ENCODE measurements at places on chromosomes 1 and 21.

GRCh38 chr1:59015708-59016107 is 231.9 kb upstream of the JUN start:
- no peak for DNase-seq

DNA sequence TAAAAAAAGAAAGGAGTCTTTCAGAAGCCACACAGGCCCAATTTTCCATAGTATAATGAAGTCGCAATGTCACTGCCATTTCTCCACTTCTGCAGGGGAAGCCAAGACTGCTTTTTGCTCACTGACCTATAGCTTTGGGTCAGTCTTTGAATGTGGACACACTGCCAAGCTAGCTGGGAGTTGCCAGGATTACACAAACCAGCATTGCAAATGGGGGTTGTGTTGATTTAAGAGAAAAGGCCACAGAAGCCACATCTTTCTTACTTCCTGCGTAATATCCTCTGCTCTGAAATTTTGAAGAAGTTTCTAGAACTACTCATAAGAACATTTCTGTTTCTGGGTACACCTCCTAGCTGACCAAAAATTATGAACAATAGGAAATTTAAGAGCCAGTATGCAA is 45.8 kb upstream of the SAMSN1 start:
- DNase-seq: no peak

DNA sequence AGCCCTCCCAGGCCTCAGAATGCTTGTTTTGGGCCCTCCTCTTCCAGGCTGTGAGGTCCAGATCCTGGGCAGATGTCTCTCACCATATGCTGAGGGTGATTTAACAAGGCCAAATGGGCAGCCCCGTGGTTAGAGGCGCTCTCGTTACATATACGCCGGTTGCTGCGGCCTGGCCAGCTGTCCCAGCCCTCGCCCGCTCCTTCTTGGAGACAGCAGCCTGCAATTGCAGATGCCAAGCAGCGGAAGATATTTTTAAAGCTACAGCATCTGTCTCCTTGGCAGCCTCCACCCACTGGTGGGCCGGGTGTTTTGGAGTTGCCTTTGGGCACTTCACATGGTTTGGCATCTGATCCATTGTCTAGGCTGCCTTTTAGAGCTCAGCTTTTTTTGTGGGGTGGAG is 178.8 kb upstream of the NFIA start:
- DNase-seq: no peak

DNA sequence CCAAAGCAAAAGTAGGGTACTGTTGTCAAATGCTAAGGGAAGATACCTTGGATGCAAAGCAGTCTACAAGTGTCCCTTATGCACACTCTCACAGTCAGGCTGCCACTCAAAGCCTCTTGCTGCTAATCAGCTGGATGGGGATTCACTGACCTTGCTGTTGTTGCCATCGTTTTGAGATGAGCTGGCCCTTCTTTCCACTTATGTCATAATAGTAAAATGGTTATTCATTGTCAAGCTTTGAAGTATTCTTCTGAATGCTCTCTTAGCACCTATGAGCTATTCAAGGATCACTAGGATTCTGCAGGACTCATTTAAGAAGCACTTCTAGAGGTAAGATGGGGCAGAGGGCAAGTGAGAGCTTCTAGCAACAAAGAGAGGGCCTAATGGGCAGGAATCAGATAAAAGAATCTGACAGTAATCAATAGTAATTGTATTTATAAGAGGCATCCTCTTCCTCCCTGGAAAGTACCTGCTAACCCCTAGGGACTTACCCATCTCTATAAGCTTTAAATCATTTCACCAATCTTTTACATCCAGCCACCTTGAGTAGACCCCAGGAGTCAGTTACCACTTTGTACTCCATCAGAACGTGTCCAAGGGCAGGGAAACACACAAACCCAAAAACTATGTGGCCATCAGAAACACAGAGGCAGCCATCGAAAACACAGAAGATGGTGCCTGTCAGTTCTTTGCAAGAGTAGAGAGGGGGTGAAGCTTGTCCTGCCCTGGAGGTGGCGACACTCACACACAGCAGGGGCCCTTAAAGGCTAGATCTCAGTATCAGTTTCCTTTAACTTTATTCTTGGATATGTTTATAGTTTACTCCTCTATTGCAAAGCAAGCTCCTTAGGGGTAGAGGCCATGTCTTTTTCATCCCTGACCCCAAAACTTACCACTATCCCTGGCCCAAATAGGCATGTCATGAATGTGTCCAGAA is 103.7 kb upstream of the NFIA start:
- no peak for DNase-seq

GRCh38 chr1:207839083-207839413 is 71.9 kb downstream of the CD34 start:
- DNase-seq: no peak

DNA sequence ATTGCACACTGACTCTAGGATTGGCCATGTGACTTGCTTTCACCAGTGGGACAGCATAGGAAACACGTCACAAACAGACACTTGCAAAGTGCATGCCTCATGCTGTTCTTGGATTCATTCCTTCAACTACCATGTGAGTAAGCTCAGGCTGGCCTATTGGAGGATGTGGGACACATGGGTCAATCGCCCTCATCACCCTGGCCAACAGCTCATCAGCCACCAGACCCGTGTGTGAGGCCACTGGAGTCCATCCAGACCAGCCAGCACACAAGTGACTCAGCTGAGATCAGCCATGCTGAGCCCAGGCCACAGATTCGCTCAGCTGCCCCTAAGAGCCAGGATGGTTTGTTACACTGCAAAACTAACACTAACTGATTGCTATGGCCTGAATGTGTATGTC is 216.1 kb upstream of the GRIK3 start:
- DNase-seq: no peak

DNA sequence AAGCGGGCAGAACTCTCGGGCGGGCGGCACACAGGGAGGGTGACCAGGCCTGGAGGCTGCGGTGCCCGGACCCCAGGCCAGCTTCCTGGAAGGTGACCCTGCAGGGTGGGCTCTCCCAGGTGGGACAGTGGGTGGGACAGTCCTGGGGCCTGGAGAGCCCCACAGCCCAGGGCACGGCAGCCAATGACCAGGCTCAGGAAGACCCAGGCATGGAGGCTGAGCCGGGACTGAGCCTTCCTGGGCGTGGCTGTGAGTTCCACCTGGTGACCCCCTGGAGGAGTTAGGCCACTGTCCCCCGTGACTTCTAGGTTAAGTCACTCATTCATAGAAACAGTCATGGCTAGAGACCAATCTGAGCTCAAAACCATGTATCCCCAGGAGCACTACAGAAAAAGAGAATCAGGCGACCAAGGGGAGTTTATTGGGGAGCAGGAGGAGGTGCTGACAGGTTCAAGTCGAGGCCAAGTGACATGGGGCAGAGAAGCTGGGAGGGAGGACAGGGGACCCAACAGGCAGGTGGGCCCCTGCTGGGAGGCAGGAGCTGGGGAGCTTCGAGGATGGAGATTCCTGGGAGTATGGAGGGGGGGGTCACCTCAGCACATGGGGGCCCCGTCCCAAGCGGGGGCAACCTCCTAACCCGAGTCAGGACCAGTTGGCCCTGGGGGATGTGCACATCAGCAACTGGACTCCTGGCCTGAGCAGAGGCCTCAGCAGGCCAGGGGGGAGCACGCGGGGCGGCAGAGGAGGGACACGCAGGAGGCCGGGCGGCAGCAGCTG is 1.2 kb downstream of the KRTAP10-5 start:
- no peak for DNase-seq

DNA sequence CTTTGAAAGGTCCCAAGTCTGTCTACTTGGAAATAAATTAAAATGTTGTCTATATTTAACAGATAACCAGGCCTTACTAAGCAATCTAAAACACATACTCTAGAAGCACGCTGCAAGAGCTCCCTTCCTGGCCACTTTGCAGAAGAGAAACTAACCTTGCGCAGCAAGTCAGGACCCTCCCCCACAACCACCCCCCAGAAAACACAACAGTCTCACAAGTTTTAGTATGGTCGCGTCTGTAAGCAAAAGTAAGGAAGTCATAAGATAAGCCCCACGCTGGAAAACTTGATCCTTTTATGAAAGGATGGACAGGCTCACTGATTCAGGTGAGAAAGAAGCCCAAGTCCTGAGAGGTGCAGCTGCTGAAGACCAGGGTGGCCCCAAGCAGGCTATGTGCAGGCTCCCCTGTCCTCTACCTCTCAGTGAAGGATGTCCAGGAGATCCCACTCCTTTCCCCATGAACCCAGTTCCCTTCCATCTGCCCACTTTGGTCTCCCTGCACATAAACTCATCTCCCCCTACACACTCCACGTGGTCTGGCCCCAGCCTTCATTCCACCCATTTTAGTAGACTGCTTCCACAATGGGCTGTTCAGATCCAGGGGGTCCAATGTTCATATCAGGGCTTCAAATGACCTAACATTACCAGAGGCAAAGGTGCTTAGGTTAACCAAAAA is 23.8 kb downstream of the HIVEP3 start:
- DNase-seq: no peak

DNA sequence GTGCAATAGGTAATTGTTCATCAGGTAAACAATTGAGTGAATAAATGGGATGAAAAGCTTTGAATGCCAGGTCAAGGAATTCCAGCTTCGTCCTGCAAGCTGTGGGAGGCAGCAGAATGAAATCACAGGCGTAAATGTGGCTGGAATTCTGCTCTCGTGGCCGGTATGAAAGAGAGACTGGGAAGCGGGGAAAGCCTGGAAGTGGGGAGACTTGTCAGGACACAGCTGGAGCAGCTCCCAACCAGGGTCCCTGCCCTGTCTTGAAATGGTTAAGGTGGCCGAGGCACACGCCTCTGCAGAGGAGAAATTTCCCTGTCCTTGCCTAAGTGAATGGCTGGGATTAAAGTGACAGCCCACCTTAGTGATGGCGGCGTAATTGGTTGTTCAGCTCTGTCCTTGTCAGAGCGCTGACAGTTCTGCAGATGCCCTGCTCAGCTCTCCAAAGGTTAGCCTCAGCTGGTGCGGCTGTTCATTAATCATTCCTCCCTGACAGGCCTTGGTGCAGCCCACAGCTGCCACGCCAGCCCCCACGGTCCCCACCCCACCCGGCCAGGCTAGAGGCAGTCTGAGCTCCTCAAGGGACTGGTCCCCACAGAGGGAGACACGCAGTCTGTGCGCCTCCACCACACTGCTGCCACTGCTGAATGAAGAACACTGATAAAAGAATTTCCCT is 398.3 kb upstream of the POU3F1 start:
- no peak for DNase-seq

- no peak for DNase-seq
Observed at GRCh38 chr1:20834780-20835179, 47.7 kb upstream of the HP1BP3 start.

DNA sequence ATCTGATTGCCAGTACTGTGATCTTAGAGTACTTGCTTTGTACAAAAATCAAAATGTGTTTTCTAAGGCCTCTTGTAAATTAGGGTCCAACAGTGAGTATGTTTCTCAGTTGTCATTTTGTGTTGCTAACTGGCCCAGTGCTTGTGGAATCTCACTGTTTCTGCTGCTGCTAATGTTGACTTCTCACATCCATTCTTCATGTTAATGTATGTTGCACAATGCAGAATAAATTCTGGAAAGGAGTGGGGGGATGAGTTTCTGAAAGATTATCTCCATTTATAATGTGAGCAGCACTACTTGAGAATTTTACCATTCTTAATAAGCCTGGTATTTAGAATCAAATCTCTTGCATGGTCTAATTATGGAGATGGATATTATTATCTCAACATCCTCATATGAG is 57.9 kb downstream of the CACHD1 start:
- DNase-seq: no peak

DNA sequence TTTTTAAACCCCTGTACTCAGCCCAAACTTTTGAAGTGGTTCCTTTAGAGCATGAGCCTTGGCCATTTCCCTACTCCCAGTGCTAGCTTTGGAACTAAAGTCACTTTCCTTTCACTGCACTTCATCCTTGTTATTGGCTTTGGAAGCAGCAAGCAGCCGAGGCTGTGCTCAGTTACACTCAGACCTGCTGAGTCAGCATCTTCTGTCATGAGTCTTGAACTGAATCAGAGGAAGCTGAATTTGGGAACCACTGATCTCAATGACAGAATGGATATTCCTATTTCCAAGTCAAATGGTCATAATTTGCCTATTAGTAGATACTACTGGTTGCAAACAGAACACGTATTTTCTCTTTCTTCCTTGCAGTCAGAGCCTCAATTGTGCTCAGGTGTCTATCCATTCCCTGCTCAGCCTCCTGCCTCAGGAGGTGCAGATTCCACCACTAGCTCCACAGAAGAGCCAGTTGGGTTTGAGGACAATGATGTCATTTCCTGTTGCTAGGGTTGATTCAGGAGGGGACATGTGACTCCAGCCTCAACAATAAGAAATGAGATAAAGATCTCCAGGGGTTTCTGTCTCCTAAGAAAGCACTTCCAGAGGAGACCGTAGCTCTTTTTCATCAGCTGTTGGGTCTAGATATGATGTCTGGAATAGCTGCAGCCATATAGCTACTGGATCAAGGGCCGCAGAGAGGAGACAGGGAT is 44.9 kb upstream of the NTPCR start:
- DNase-seq: no peak

Measured in D721Med (cell line).